ENCODE measurements at places on chromosomes 6 and 20.

- DNase-seq: no peak
Observed at GRCh38 chr6:111176038-111176759, 88.9 kb downstream of the SLC16A10 start.

GRCh38 chr20:46182276-46183200 lies 64.4 kb downstream of the CD40 start:
- no peak for DNase-seq

GRCh38 chr6:28542440-28543296 lies 17.0 kb downstream of the GPX5 start:
- peak; percentile 81 for DNase-seq

- DNase-seq: no peak
Observed at GRCh38 chr20:60131375-60131774, 173.2 kb downstream of the CDH26 start.

- no peak for DNase-seq
Observed at GRCh38 chr20:21380711-21381110, 16.6 kb downstream of the NKX2-4 start.

GRCh38 chr6:135195522-135195921 lies 14.4 kb downstream of the MYB start:
- DNase-seq: no peak

GRCh38 chr6:166104107-166104506 lies 63.5 kb downstream of the TBXT start:
- DNase-seq: no peak

DNA sequence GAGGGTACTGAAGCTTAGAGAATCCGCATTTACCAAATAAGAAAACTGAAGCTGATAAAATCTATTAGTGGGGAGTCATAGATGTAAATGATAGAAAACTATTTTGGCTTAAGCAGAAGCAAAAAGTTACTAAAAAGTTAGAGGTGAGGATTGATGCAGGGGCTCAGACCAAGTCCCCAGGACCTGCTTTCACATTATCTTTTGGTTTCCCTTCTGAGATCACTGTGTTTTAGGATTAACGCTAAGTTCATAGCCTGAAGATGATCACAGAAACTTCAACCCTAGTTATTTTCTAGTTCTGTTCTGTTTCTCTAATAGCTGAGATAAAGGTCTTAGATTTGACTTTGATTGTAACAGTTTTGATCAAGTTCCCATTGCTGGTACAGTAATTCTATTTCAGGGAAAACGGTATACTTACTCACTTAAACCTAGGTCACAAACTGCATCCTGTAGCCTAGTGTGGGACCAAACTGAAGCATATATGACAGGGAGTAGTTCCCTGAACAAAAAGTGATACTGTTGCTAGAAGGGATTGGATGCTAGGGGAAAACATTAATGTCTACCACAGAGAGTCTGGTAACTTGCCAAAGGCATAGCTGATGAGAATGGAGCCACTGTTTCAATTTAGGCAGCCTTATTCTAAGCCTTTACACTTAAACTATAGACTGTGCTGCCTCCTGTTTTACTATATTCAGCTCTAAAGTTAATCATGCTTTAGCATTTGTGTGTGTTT lies 13.1 kb downstream of the CYB5R4 start:
- no peak for DNase-seq

GRCh38 chr6:81987293-81987692 lies 234.8 kb upstream of the TENT5A start:
- DNase-seq: no peak

GRCh38 chr6:156948807-156949206 lies 171.6 kb downstream of the ARID1B start:
- no peak for DNase-seq

DNA sequence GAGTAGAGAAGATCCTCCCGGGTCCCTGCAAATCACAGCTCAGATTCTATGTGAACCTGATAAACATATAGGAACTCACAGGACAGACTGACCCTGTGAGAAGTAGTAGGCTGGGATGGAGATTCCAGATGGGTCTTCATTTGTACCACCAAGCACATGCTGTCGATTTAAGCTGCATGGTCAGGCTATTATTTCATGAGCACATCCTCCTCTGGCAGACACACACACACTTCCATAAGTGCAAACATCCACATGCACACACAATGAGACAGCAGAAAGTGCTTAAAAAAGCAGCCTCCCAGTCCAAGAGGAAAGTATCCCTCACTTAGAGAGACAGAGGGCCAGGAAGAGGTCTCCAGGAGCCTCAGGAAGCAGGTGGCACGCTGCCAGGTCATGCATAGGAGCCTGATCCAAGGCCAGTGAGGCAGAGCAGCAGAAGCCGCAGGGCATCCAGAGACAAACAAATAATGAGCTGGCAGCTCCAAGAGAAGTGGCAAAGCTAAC lies 131.8 kb downstream of the UNC5CL start:
- DNase-seq: no peak

DNA sequence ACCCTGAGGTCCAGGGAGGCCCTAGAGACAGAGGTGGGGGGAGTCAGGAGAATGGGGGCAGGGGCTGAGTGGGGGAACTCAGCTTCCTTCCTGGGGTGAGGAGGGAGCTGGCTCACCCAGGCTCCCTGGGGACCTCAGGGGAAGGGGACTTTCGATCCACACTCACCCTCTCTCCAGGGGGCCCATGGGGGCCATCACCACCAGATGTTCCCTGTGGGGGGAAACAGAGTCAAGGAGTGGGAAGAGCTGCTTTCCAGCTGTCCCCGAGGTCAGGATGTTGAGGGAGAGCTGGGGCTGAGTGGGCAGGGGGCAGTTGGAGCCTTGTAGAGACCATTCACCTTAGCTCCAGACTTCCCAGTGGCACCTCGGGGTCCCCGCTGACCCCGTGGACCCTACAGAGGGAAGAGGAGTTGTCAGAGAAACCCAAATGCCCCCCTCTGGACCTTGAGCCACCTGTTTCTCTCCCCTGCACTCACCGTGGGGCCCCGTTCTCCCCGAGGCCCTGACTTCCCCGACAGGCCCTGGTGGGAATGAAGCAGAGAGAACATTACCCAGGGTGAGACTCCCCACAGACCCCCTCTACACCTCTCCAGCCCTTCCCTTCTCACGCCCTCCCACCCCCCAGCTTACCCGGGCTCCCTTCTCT lies 18.6 kb downstream of the COL11A2 start:
- no peak for DNase-seq

DNA sequence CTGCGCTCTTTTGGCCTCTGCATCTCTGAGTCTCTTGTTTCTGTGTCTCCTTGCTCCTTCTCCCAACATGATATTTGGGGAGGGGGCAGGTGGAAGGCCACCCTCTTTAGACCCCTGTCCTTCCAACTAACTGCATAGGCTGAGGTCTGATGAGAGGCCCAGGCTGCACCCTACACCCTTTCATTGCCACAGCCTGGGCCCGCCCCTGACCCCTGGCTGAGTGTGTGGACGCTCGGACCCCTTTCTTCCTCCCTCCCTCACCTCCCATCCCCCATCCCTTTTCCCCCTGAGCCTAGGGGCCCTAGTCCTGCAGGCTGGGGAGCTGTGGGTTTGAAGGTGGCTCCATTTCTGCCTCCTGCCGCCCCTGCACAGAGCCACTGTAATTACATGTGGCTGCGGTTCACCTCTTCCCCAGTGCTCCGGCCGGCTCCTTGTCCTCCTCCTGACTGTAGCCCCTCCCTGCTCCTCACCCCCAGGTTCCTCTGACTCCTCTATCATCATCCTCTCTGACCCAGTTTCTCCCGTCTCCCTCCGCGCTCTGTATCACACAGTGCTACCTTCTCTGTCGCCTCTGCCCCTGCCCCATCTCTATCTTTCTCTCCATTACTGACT lies 6.8 kb downstream of the MDFI start:
- no peak for DNase-seq

- no peak for DNase-seq
Observed at GRCh38 chr20:16846006-16846405, 97.8 kb downstream of the OTOR start.

DNA sequence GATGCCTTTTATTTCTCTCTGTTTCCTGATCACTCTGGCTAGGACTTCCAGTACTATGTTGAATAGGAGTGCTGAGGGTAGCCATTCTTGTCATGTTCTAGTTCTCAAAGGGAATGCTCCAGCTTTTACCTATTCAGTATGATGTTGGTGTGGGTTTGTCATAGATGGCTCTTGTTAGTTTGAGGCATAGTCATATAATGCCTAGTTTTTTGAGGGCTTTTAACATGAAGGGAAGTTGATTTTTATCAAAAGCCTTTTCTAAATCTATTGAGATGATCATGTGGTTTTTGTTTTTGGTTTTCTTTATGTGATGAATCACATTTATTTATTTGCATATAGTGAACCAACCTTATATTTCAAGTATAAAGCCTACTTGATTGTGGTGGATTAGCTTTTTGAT lies 55.6 kb downstream of the KLHL32 start:
- no peak for DNase-seq

- no peak for DNase-seq
Observed at GRCh38 chr20:621125-621756, 11.1 kb upstream of the TCF15 start.

GRCh38 chr6:98977671-98978292 lies 30.0 kb upstream of the FBXL4 start:
- no peak for DNase-seq

DNA sequence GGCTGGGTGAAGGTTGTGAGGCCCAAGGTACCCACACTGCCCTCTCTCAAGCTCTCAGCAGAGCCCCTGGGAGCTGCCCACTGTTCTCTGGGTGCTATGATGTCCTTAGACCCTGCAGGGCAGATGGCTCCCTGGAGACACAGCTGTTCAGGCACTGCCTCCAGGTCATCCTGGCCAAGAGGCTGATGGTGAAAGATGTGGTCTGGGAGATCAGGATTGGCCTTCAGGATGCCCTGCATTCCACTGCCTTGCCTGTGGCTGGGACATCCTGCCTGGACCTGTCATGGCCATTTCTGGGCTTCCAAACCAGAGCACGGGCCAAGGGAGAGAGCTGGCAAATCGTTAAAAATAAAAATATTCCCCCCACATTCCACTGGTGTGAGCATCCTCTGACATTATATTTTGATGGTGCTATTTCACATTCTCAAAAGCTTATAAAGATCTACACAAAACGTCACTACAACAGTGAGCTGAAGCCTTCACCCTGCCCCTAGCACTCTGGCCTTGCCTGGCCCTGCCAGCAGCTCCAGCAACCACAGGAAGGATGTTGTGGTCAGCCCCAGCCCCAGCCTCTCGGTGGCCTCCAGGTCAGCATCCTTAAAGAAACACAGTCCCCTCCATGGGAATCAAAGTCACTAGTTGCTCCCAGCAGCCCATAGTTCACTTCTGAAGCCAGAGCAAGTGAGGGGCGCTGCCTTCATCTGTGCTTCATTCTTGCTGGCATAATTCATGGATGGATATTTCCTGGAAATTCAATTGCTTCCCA lies 13.5 kb upstream of the KCNK16 start:
- no peak for DNase-seq
